Spleen (tissue), 13 donors: ENCODE measurements at places on chromosomes 1 and 21. TPM values are rescaled to one million over a fixed set of nuclear protein-coding genes. Genes with fewer than 3 reads are reported as not detected.

DNA sequence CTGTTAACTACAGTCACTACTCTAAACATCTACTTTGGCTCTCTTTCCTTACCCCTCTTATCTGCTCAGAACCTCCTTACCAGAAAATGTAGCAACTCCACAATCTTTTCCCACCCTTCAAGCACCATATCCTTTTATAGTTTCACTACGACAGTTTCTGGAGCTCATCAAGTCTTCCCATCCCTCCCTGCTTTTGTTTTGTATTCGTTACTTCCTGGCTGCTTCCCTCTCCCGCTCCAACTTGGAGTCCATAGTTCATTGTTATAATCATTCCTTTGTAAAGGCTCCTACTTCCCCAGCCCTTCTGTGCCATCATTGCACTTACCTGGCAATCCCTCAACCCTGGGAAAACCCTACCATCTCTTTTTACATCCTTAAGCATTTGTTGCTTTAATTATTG, 18.0 kb downstream of the MPZL1 start:
- no peak overlapping the region for H3K27ac ChIP-seq
- no peaks in the 10 kb centered on the region for H3K4me1 ChIP-seq
- no peak for DNase-seq
- H3K27me3 ChIP-seq = no peaks in the 10 kb centered on the region
- no peak overlapping the region for H3K4me3 ChIP-seq
- H3K36me3 ChIP-seq = no peaks in the 10 kb centered on the region

Gene TIPRL
- total RNA-seq = 26.3 TPM

Gene DPYD
- 97.6 TPM for total RNA-seq

- H3K4me3 ChIP-seq = no peak overlapping the region
- no peaks in the 10 kb centered on the region for H3K27me3 ChIP-seq
- no peak for DNase-seq
- H3K27ac ChIP-seq = no peak overlapping the region
Observed at GRCh38 chr1:190416239-190416638, 61.4 kb downstream of the BRINP3 start.

Gene NUP210L
- not detected for total RNA-seq

Gene IFNGR2
- total RNA-seq = 110 TPM

Gene CD2
- total RNA-seq = 44.8 TPM

DNA sequence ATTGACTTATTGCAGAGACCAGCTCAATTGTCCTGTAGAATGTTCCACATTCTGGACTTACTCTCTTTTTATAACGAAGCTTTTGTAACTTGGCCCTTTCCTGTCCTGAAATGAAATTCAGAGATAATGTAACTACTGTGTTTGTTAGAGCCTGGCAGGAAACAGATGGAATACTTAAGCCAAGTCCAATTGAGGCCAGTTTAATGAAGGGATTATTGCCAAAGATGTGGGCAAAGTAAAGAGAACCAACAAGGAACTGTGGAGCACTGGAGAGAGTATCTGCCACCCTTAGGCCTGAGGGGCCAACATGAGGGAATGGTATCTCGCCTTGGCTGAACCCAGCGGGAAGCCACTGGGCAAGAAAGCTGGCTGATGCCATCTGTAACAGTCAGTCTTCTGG, 32.9 kb downstream of the MFSD2A start:
- no peaks in the 10 kb centered on the region for H3K36me3 ChIP-seq
- no peak overlapping the region for H3K4me3 ChIP-seq
- no peaks in the 10 kb centered on the region for H3K27me3 ChIP-seq
- H3K4me1 ChIP-seq = no peaks in the 10 kb centered on the region

Gene GJA9
- total RNA-seq = not detected

Gene IGSF3
- 0.52 TPM for total RNA-seq
